Activated gamma-delta T cell treated with anti-CD3 and anti-CD28 coated beads, Interleukin-2, amount 50 U/mL, for 16 hours (primary cell): ENCODE measurements at places on chromosomes 2 and 18.
A peak's percentile ranks its signal among the peaks of the same experiment; 100 is the strongest.

- DNase-seq: no peak
Measured at GRCh38 chr18:79911344-79912270, 39.8 kb downstream of the SLC66A2 start.

- no peak for DNase-seq
Measured at GRCh38 chr2:15145046-15145817, 415.9 kb downstream of the NBAS start.

- no peak for DNase-seq
Measured at GRCh38 chr18:73549236-73549635, 598.4 kb downstream of the FBXO15 start.

DNA sequence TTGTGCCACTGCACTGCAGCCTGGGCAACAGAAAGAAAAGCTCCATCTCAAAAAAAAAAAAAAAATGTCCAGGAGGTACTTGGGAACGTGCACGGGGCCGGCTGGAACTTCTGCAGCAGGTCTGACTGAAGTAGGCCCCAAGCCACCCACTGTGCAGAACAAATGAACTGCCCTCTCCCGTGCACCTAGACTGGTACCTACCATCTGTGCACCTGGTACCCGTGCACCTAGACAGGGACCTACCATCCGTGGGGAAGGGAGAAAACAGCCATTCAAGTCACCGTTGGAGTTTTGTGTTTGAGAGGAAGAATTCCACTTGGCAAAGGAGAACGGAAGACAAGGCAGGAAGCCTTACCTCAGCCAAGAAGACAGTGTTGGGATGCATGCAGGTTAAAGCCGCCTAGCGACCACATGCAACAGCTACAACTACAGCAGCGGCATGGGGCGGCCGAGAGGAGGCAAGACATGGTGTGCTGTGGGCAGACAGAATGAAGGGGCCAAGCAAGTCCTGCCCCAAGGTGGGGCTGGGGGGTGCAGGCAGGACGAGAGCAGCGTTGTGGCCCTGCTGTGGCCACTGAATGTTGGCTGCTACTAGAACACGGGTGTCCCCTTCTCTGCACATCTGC, 16.1 kb downstream of the ST3GAL5 start:
- no peak for DNase-seq

- DNase-seq: no peak
Measured at GRCh38 chr2:232925153-232925820, 55.2 kb downstream of the SNORC start.

DNA sequence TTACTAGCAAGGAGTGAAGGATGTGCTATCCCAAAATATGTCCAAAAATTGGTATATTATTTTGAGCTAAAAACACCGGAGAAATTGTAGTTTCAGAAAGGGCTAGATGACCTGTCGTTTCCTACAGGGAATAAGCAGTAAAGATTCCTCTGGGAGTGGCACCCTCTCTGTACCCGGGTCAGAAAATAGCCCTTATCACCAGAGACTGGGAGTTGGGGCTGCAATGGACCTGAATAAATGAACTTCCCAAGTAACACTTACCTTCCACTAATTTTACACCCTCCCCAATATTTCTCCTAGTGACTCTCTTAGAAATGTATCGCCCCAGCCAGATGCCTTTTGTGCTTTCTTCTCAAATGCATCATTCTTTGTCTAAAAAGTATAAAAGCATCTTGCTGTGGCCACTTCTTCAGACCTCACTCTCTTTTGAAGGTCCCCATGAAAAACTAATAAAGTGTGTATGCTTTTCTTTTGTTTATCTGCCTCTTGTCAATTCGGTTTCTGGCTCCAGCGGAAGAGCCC, 734 bp upstream of the RMC1 start:
- no peak for DNase-seq

DNA sequence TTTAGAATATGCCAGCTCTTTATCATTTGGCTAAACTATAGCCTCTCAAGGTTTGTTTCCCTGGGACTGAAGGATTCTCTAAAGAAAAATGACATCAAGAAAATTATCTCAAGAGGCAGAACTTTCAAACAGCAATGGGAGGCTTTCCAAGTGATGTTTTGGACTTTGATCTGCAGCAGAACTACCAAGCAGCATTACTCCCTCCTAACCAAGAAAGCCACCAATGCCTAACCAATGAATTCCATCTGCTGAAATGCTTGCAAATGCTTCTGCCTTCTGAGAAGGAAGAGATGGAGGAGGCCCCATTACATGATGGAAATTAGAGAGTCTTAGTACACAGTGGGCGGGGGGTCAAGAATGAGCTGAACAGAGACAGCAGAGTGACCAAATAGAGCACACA, 95.1 kb upstream of the SLC35G4 start:
- DNase-seq: no peak

DNA sequence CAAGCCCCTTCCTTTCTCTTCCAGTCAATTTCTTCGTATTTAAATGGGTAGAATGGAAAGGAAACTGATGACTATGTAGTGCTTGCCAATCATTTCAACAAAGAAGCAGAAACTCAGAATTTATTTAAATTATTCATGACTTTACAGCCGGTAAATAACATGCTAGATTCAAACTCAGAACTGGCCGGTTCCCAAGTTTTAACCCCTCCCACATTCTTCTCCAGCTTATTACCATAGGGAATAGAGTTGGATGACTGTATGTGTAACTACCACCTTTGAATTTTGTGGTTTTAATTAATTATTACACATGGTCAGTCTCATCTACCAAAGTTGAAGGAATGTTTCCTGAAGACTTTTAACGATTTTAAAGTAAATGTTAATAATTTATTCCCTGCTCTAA, 819.3 kb upstream of the LRATD1 start:
- DNase-seq: no peak

DNA sequence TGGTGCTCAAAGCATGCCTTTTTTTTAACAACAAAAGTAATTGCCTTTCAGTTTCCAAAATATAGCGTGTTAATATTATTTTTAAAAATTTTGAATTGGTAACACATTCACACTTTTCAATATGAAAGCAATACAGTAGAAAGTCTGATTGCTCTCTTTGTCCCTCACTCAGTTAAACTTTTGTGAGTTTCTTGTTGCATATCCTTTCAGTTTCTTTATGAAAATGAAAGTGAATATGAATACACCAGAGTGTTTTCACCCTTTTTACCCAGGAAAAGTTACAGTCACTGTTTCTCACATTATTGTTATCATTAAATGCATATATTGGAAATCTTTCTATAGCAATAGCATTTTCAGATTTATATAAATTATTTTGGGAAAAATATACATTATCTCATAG, 377.4 kb upstream of the CRIM1 start:
- no peak for DNase-seq

- no peak for DNase-seq
Measured at GRCh38 chr18:3397031-3397750, 52.8 kb upstream of the TGIF1 start.

DNA sequence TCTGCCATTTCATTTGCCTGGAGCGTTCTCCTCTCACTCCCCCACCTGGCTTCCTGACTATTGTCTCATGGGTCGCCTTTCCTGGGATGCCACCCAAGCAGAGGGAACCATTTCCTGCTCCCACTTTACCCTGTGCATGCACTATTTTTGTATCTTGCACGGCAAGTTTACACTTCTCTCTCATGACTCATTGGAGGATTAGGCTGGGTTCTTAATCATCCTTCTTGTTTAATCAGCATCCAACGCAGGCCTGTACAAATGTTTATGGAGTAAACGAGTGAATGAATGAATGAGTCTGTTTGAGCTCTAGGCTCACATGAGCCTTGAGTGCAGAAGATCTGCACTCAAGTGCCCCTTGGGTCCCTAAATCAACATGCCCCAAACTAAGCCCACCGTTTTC, 3.8 kb upstream of the ARHGAP25 start:
- no peak for DNase-seq

DNA sequence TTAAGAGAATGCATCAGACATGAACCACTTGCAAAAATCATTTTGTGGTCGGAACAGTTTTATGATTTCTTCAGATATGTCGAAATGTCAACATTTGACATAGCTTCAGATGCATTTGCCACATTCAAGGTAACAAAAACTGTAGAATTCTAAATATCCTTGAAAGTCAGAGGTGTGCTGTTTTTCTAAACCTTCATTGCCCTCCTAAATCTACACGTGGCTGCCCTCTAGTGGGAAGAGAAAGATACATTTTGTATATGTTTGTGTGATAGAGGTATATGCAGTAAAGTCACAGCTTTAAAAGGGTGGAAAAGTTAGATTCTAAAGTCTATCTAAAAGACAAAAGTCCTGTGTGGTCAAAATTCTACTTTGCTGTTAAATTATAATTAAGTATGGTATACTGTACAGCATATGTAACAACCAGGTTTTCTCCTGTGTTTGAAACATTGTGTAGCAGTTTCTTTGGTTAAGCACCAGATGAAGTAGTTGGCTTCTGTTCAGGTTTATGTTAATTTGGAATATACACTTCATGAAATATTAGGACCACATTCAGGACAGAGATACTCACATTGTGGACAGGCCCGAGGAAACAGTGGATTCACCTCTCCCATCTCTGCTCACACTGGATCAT, 65.9 kb upstream of the ITM2C start:
- DNase-seq: peak; percentile 27

- no peak for DNase-seq
Measured at GRCh38 chr18:11411048-11411447, 198.3 kb upstream of the SLC35G4 start.

DNA sequence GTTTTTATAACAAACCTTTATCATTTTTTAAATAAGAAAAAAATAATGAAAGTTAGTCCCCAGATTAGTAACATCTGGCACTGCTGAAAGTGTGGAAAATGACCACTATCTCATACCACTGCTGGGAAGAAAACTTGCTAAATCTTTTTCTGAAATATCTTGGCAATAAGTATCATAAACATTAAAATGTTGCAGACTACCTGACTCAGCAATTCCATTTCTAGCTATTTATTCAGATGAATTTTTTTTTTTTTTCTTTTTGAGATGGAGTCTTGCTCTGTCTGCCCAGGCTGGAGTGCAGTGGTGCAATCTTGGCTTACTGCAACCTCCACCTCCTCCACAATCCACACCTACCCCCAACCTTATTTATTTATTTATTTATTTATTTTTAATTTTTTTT, 35.3 kb upstream of the SOS1 start:
- no peak for DNase-seq

DNA sequence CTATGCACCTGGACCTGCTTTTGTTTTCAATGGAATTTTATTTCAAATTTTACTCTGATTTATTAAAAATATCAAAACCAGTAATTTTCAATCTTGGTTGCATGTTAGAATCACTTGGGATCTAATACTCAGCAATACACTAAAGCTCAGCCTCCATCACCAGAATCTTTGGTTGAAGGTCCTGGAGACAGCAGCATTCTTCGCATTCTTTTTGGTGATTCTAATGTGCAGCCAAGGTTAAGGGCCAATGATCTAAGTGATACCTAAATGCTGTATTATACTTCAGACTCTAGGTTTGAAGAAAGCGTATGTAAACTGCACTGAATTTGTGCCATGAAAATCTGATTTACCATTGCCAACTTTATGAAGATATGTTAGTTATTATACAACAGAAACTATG, 493.1 kb downstream of the XIRP2 start:
- DNase-seq: no peak

GRCh38 chr2:63658176-63658968, 69.6 kb downstream of the MDH1 start:
- no peak for DNase-seq

GRCh38 chr2:161164161-161164560, 3.9 kb downstream of the TANK start:
- DNase-seq: no peak

- no peak for DNase-seq
Measured at GRCh38 chr18:23547306-23547705, 39.0 kb downstream of the NPC1 start.
